ENCODE measurements at places on chromosomes 3 and 15.

DNA sequence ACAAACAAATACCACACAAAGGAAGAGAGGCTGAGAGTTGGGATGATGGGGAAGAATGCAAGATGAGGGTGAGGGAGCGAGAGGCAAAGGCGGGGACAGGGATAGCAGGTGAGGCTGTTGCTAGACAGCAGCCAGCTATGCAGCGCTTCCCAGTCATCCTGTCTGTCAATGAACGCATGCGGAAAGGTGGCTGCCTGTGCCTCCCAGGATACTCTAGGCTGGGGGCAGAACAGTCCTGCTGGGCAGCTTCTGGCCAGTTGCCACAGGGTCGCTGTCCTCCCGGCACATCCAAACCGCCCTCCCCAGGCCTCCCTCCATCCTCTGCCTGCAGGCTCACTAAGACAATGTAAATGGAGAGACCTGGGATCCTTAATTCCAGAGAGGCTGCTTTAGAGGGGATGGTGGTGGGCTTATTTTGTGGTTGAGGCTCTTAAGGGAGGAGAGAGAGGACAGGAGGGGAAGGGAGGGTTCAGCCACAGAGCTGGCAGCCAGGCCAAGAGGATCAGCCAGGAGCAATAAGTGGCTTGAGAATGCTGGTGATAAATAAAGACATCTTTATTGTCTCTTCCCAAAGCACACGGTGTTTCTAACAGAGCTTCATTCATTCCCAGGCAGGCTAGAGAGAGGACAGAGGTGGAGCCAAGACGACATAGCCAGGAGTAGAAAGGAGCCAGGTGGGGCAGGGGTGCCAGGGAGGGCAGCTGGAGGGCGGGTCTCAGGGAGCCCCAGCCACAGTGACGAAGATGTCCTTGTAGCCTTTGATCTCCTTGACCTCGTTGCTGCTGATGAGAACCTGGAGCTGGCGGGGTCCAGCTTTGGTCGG, 9.2 kb upstream of the TGM5 start:
- DNase-seq: peak; percentile 11

GRCh38 chr3:159158213-159158612, 356.4 kb downstream of the MFSD1 start:
- no peak for DNase-seq

DNA sequence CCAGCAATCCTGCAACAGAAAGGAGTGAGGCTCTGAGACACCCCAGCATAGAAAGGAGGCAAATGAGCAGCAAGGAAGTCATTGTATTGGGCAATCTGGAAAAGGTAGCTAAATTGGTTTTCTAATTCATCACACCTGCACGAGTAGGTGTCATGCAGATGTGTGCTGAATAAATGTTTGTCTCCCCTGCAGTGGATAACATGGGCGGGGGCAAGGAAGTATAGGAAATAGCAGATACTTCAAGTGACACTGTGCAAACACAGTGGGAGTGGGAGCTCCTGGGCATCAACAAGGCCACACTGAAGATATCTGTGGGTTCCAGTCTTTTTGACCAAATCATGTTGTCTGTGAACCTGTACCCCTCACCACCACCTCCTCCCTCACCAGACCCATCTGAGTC, 14.4 kb upstream of the HTR3E start:
- no peak for DNase-seq

- no peak for DNase-seq
These were observed 6.4 kb downstream of the IQCF1 start for GRCh38 chr3:51896607-51897305.

DNA sequence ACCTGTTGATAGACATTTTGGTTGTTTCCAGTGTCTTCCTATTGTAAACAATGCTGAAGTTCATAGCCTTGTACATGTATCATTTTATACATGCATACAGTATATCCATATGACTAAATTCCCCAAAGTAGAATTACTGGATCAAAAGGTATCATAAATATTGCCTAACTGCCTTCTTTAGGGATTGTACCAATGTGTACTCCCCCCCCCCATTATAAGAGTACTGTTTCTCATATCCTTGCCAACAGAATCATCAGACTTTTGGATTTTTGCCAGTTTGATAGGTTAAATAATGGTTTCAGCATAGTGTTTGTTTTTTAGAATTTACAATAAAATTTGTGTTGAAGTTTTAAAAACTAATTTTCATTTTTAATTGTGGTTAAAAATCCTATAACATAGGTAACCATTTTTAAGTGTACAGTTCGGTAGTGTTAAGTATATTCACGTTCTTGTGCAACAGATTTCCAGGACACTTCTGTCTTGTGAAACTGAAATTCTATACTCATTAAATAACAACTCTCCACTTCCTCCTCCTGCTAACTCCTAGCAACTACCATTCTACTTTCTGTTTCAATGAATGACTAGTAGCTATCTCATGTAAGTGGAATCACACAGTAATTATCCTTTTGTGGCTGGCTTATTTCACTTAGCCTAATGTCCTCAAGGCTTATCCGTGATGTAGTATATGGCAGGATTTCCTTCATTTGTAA, 30.8 kb upstream of the MAP3K13 start:
- peak; percentile 71 for DNase-seq

- DNase-seq: no peak
These were observed 370.6 kb upstream of the ROBO2 start for GRCh38 chr3:76669322-76669721.

GRCh38 chr3:77039606-77040171, at the start of gene ROBO2:
TSS of gene ROBO2 (plus strand) at chr3:77040099. CDS start at chr3:77040786, 687 bp downstream.
- no peak for DNase-seq

DNA sequence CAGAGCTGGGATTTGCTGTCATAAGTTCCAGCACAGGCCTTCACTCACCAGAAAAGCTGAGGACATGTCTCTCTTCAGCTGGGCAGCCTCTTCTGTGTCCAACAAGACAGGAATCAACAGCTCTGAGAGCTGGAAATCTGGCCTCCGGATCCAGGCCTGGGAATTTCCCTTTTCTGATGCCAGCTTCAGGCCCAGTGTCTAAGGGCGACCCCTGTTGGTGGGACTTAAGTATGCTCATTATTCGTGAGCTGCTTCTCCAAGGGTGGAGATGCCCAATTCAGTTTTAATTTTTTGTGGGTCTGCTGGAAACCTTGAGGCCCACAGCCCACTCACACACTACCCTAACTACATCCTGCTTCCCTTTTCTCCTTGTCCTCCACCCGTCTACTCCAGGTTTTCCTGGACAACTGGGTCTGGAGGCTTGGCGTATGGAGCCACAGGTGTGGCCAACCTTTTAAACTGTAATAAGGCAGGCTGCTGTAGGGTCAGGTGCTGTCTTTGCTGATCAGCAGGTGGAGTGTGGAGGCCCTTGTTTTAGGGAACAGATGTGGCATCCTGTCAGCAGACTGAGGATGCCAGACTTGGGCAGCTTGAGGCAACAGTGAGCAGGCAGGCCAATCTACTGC, 2.6 kb upstream of the CEMIP start:
- DNase-seq: peak; percentile 58

- DNase-seq: no peak
These were observed 293.8 kb downstream of the MEX3B start for GRCh38 chr15:81751816-81752545.

DNA sequence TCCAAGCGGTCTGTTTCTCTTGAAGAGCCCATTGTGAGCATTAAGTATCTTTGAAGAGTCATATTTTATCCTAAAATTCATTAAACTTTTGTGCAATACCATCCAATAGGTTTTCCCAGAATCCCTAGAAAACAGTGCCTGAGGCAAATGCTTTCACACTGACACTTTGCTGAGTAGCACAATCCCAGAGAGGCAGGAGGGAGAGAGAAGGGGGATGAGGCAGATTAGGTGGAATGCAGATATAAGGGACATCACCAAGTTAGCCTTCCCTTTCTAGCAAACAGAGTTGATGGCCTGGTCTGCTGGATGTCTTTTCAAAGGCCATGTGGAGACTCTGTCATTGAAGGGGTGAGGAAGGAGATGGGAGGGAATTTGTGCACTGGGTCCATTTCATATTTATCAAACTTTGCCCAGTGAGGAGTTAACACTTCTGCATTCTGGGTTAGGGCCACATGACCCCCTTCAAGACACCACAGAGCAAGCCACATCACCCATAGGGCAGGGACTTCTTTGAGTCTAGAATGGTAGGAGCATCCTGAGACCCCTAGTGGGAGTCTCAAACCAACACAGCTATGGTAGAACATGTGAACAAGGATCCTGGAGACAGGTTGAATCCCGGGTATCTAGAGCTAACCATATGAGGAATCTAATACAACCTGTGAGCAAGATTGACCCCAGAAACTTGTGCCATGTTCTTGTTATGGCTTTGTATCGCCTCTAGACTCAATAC, 32.0 kb upstream of the SEMA6D start:
- DNase-seq: peak; percentile 13

- no peak for DNase-seq
These were observed 29.3 kb upstream of the SPTSSB start for GRCh38 chr3:161400650-161401049.

- DNase-seq: no peak
These were observed 12.6 kb upstream of the SLC25A26 start for GRCh38 chr3:66208189-66208588.

GRCh38 chr15:100806157-100806556, 73.5 kb upstream of the ALDH1A3 start:
- DNase-seq: no peak

DNA sequence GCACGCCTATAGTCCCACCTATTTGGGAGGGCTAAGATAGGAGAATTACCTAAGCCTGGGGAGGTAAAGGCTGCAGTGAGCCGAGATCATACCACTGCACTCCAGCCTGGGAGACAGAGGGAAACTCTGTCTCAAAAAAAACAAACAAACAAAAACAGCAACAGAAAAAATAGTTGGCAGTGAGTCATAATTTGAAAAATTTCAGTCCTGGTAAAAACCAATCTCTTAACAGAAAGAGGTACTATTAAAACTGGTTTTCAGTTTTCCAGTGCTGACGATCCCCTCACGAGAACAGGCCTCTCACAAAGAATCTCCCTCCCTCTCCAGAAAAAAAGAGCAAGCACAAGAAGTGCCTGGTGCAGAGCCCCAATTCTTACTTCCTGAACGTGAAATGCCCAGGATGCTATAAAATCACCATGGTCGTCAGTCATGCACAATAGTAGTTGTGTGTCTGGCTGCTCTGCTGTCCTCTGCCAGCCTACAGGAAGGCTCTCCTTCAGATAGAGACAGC, 22.8 kb upstream of the MAP4 start:
- DNase-seq: peak; percentile 91

- DNase-seq: no peak
These were observed 726.0 kb upstream of the CFAP20DC start for GRCh38 chr3:59775761-59776325.

Data from foreskin melanocyte (primary cell).